ENCODE measurements at places on chromosomes 6 and 20.

DNA sequence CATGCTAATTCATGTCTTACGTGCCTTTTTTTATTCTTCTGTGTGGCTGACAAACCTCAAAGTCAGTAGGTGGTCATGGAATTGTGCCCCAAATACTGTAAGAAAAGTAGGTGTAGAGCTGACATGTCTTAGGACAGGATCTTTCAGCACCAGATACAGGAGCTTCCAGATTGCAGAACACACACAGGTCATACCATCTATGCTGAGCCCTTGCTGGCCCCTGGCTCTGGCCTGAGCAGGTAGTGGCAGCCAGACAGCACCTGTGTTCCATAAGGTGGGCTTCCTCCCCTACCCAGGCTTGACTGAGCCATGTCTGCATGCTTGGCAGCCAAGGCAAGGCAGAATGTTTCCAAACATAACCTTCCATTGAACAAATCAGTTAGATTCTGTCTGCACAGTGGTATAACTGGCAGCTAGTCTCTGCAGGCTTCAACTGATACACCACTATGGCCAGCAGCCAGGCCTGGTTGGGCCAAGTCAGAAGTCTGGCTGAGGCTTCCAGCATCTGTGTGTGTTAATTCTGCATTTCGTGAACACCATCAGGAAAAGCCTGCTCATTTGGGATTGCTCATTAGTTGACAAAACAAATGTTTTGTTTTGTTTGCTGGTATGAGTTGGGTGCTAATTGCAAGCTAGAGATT is 366.5 kb downstream of the FOXA2 start:
- H3K4me3 ChIP-seq: no peak overlapping the region
- H3K36me3 ChIP-seq: no peaks in the 10 kb centered on the region
- H3K27me3 ChIP-seq: peaks cover 4% of the 10 kb centered on the region
- no peak overlapping the region for H3K27ac ChIP-seq
- H3K4me1 ChIP-seq: no peaks in the 10 kb centered on the region
- peak; percentile 26 for DNase-seq

- H3K4me3 ChIP-seq: no peak overlapping the region
- peaks cover 49% of the 10 kb centered on the region for H3K4me1 ChIP-seq
- no peaks in the 10 kb centered on the region for H3K27me3 ChIP-seq
- peaks cover 6% of the 10 kb centered on the region for H3K36me3 ChIP-seq
- no peak for DNase-seq
These were observed 39.3 kb downstream of the DTNBP1 start for GRCh38 chr6:15623276-15624116.

DNA sequence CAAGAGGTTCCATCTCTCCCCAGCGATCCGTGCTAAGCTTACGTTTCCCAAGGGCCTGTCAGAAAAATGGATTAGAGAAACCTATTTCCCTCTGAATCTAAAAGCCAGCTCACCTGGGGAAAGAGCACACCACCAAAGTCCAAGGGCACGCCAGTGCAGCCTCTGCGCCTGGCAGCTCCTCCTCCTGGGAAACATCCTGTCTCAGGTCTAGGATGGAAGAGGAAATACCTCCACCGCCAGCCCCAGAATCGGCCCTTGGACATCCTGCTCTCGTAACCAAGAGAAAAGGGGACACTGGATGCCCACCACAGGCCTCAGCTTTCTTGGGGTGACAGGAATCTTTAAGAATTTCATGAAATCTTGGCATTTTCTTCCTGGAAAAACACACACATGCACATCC is 18.7 kb downstream of the RAMACL start:
- H3K27me3 ChIP-seq: no peaks in the 10 kb centered on the region

GRCh38 chr6:161271343-161272030 is 2.4 kb downstream of the AGPAT4 start:
- H3K27me3 ChIP-seq: no peaks in the 10 kb centered on the region
- no peaks in the 10 kb centered on the region for H3K36me3 ChIP-seq
- peaks cover 9% of the 10 kb centered on the region for H3K4me1 ChIP-seq
- no peak for DNase-seq
- no peak overlapping the region for H3K4me3 ChIP-seq

- no peak for DNase-seq
- H3K36me3 ChIP-seq: no peaks in the 10 kb centered on the region
- H3K27ac ChIP-seq: no peak overlapping the region
- H3K27me3 ChIP-seq: no peaks in the 10 kb centered on the region
- no peak overlapping the region for H3K4me3 ChIP-seq
- H3K4me1 ChIP-seq: peaks cover 5% of the 10 kb centered on the region
These were observed 110.3 kb downstream of the TOX2 start for GRCh38 chr20:44024820-44025580.

- peak; percentile 92 for DNase-seq
- H3K4me1 ChIP-seq: peaks cover 19% of the 10 kb centered on the region
- H3K36me3 ChIP-seq: no peaks in the 10 kb centered on the region
- H3K4me3 ChIP-seq: no peak overlapping the region
These were observed 63.7 kb downstream of the GPX5 start for GRCh38 chr6:28589234-28589956.

- H3K4me1 ChIP-seq: no peaks in the 10 kb centered on the region
- H3K36me3 ChIP-seq: no peaks in the 10 kb centered on the region
- peak; percentile 31 for DNase-seq
- no peak overlapping the region for H3K27ac ChIP-seq
- H3K4me3 ChIP-seq: no peak overlapping the region
These were observed 30.0 kb downstream of the SLC22A16 start for GRCh38 chr6:110446405-110446804.

- no peaks in the 10 kb centered on the region for H3K27me3 ChIP-seq
- no peaks in the 10 kb centered on the region for H3K36me3 ChIP-seq
- H3K4me1 ChIP-seq: no peaks in the 10 kb centered on the region
These were observed 193.5 kb downstream of the SIM1 start for GRCh38 chr6:100271202-100271601.

DNA sequence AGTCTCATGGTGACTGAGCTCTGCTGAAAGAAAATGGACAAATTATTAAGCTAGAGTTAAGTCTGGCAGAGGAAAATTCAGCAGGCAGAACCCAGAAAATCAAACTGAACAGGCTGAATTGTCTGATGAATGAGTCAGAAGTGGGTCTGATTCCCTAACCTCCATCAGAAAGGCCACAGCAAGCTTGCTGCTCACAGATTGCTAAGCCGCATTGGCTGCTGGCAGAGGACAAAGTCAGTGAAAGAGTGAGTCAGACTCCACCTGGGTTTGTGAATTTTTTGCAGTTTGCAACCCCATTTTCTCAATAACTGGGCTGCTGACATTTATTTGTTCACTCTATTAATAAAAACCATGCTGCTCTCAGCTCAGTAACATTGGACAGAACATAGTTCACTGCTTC is 191.3 kb downstream of the EPM2A start:
- H3K36me3 ChIP-seq: no peaks in the 10 kb centered on the region
- DNase-seq: peak; percentile 42
- H3K27me3 ChIP-seq: no peaks in the 10 kb centered on the region
- no peak overlapping the region for H3K27ac ChIP-seq

DNA sequence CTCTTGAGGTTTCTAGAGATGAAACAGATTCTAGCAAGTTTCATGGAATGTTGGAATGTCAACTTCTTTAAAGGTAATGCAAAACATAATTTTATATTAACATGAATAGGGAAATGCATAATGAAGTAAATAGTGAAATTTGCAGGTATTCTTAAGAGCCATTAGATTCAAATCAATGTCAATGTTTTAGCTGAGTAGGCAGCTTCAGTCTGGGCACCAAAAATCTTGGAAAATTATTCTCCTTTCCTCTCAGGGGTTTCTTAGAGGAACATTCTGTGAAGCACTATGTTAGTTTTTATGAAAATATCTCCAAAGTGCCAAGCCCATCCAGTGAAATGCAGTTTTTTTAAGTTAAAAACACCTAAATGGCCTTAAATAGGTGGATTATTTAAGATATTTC is 300.8 kb downstream of the PAX1 start:
- DNase-seq: no peak
- H3K4me3 ChIP-seq: no peak overlapping the region

DNA sequence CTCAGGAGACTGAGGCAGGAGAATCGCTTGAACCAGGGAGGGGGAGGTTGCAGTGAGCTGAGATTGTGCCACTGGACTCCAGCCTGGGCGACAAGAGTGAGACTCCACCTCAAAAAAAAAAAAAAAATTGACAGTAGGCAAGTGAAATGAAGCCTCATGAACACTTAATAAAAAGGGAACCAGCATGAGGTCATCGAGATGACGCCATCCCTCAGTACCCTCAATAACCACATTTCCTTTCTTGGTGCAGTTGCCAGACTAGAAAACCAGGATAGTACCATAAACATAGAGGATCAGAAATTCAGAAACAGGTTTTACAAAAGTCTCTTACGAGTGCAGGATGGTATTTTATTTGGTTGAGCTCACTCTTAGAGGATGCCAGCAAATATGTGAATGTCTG is 584.1 kb downstream of the MAFB start:
- H3K27me3 ChIP-seq: no peaks in the 10 kb centered on the region
- no peaks in the 10 kb centered on the region for H3K36me3 ChIP-seq
- H3K4me3 ChIP-seq: no peak overlapping the region
- no peak for DNase-seq
- H3K4me1 ChIP-seq: no peaks in the 10 kb centered on the region
- H3K27ac ChIP-seq: no peak overlapping the region

DNA sequence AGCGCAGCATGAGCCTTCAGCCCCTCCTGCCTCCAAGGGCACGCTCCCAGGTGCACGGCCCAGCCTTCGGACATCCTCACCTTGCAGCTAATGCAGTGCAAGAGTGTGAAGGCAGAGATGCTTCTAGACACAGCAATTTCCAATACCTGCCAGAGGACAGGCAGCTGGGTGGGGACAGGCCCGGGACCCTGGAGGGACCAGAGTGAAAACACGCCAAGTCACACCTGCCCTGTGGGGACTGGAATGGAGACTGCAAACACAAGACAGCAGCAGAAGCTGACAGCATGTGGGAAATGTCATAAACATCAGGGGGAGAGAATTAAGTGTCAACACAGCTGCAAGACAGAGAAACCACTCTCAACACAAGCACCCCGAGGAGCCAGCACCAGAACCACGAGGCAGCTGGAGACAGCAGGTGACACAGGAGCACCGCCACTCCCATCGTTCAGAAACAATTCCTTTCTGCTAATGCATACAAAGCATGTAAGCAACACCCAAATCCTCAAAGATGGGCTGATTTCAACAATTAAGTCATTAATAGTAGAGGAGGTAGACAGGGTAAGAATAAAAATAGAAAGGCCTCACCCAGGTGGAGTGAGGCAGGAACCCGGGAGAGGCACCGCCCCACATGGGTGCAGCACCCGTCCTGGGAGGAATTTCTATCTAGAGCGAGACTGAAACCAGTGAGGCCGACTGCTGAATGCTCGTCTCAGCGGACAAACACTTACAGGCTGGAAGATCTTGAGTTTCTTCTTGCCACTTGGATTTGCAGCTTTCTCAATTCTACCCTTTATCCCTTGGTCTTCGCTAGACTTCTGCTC is 17.1 kb downstream of the DIDO1 start:
- H3K36me3 ChIP-seq: peaks cover 96% of the 10 kb centered on the region
- H3K27me3 ChIP-seq: no peaks in the 10 kb centered on the region
- peaks cover 28% of the 10 kb centered on the region for H3K4me1 ChIP-seq

DNA sequence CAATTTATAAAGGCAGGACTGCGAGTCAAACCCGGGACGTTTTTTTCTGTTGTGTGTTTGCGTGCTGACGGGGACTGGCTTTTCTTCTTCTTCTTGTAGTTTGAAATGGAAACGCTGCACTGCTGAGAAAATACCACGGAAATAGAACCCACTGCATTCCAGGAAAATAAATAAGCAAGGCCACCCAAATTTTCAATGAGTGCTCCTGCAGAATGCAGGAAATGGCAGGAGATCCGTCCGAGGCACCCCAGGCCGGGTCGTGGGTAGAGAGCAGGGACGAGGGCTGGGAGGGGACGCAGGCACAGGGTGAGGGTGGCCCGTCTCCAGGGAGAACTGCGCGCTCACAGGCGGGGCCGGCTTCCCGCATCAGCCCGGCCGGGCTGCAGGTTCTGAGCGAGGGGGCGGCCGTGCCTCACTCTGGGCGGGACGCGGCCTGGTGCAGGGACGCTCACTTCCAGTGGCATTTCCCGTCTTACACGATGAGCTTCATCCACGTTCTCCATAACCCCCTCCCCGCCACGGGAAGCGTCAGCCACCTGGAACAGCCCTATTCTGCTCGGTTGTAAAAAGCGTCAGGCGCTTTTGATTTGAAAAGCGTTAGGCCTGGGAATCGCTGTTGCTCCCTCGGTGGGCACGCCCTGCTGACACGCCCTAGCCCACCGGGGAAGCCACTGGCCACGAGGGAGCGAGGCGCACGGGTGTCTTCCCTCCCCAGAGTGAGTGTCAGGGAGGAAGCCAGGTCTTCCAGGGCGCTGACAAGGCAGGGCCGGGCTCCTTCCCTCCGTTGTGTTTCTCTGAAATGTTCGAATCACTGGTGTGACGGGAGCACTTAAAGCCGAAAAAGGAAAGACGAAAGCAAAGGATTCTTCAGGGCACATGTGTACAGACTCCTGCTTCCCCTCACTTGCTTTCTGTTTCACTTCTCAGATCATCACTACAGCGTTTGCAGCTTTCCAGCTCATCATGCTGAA is 17.9 kb upstream of the EXOC2 start:
- H3K4me3 ChIP-seq: peak overlapping the region; percentile 48
- peak overlapping the region; percentile 82 for H3K27ac ChIP-seq
- H3K36me3 ChIP-seq: no peaks in the 10 kb centered on the region
- H3K4me1 ChIP-seq: peaks cover 11% of the 10 kb centered on the region

All from stomach (tissue), 19 donors.